ENCODE measurements at places on chromosomes 5 and 9. TPM values are rescaled to one million over a fixed set of nuclear protein-coding genes. Genes with fewer than 3 reads are reported as not detected.

Gene HABP4
- total RNA-seq = 8.4 TPM

Gene INSL6
- not detected for total RNA-seq

Gene GBGT1
- 2.6 TPM for total RNA-seq

Gene ORM2
- total RNA-seq = not detected

Gene IFNA8
- total RNA-seq = not detected

Gene BTNL8
- total RNA-seq = not detected

Gene TAF11L14
- total RNA-seq = not detected
